ENCODE measurements at places on chromosomes 1 and 21.

DNA sequence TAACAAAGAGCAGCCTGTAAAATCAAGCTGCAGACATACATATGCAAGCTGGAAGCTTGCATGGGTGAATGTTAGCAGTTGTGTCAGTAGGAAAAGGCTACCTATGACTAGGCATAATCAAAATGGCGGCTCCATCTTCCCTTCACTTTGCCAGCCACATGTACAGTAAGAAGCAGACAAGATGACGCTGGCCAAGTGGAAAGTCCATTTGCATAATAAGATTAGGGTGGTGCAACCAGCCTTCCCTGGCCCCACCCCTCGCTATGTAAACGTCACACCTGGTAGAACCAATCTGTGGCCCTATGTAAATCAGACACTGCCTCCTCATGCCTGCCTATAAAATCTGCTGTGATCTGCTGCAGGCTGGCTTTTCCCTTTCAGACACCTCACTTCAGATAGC is 171.9 kb upstream of the USP25 start:
- DNase-seq, result no peak

GRCh38 chr1:233782937-233783586 is 121.4 kb upstream of the SLC35F3 start:
- no peak for DNase-seq

DNA sequence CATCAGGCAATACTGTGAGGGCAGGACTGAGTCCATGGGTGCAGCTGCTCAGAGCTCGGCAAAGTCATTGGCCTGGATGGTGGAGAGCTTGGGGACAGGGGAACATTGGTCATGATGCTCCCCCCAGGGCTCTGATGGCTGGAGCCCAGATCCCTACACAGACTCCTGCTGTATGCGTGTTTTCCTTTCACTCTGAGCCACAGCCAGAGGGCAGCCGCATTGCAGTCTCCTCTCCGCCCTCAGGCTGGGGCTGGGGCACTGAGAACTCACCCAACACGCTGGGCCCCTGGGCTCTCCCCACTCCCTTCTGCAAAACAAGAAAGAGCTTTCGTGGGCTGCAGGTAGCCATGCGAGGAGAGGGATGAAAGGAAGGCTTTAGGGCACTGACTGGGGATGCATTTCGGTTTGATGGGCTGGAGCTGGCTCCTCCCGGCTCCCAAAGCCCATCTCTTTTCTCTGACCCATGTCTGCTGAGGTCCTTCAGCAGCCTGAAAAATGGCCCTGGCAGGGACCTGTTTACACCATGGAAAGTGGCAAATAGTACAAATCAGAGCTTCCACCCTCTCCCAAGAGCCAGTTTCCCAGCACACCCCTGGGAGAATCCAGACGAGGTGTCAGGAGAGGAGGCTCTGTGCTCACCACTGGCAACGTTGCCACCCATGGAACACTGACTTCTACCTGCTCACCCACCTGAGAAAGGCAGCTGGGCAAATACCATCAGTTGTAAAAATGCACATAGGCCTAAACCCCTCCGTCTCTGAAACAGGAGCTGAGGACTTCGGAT is 43.8 kb downstream of the CAPN2 start:
- DNase-seq, result no peak

DNA sequence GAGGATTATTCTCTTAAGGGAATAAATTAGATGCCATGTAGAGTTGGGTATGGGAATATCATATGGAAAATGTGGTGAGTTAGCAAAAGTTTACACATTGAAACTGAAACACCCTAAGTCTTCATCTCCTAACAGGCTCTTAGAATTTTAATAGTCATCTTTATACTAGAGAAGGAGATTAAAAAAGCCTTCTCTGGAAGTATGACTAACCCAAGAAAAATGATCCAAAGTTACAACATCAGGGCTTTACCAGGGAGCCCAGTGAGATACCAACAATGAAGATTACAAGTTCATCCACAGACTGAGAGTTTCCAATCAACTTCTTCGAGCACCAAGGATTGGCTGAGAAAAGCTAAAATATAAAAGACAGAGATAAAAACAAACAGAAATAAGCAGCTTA is 70.0 kb upstream of the KIAA0040 start:
- no peak for DNase-seq

DNA sequence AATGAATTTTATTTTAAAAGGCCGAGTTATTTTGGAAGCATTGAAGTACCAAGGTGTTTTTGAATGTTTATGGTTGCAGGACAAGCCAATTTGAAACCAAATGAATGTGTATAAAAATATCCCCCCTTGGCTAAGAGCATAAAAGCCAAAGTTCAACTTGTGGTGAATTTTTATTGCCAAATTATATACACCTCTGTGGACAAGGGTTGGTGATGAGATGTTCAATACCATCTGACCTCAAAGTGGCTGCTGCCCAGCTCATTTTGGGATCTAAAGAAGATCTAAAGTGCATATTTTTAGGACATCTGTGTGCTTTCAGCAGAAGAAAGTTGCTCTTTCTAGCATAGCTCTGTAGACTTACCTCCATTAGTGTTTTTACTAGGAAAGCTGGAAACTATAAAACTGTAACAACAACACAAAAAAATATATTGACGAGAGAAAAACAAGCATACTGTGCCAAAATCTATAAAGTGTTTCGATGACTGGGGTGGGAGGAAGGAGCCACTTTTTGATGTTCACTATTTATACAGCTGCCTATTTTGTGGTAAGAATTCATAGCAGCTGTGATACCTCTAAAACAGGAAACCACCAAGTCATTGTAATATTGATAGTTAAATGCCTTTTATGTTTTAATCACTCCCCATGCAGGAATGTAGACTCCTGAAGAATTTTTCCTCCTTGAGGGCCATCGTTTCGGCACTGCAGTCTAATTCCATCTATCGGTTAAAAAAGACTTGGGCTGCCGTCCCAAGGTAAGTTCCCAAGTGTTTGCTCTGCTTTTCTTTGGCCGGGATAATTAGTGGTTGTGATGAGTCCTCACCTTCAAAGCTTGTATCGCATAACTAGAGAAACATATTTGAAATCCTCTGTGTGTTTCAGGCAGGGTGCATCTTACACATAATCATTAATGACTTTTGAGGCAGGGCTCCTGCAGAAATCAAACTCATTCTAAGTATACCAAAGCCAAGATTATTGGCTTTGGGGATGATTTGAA is 83.2 kb downstream of the RGL1 start:
- no peak for DNase-seq
